ENCODE measurements at places on chromosomes 7 and 10.

DNA sequence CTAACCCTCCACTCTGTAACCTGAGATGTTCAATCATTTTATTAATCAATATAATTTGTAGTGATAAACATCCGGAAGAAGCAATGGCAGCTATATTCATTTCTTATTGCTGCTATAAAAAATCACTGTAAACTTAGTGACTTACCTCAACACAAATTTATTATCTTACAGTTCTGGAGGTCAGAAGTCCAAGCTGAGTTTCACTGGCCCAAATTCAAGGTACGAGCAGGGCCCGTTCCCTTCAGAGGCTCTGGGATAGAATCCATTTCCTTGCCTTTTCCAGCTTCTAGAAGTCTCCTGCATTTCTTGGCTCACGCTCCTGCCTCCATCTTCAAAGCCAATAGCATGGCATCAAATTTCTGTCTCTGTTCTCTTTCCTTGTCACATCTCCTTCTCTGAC, 279.5 kb upstream of the SP8 start:
- DNase-seq: no peak

- no peak for DNase-seq
Measured at GRCh38 chr10:96706331-96706853, 13.9 kb downstream of the PIK3AP1 start.

- no peak for DNase-seq
Measured at GRCh38 chr7:94763268-94763667, 107.3 kb upstream of the SGCE start.

DNA sequence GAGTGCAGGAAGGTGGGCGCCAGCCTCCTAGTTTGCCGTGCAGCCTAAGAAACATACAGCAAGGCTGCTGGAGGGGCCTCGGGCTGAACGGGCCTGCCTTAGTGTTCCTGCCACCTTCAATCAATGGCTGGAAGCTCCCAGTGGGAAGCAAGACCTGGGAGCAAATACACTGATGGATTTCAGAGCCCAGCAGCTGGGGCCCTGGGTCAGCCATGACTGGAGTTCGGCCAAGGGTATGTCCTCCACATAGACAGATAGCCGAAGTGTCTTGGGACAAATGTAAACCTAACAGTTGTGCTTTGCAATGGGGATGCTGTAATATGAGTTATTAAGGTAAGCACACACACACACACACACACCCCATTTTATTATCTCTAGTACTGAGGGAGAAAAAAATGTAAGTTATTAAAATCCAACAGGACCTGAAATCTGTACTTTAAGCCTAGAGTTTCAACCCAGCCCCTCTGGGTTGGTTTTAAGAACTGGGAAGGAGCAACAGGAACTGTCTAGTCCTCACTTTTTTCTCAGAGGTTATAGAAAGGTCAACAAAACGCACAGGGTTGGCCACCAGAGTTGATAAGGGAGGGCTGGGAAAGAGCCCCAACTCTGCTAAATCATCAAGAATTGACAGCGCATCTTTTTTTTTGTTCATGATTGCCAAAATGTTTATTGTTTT, 50.0 kb upstream of the CELF2 start:
- no peak for DNase-seq

- no peak for DNase-seq
Measured at GRCh38 chr7:111869280-111869679, 307.0 kb upstream of the IMMP2L start.

Data from GM19239 (cell line).